ENCODE measurements at places on chromosomes 5 and 9. TPM values are rescaled to one million over a fixed set of nuclear protein-coding genes. Genes with fewer than 3 reads are reported as not detected.

The PTGS1 gene
- 0.76 TPM for total RNA-seq

The CATSPER3 gene
- total RNA-seq: under 0.01 TPM

The MCIDAS gene
- total RNA-seq: not detected

The ECM2 gene
- not detected for total RNA-seq

The PCSK1 gene
- 0.09 TPM for total RNA-seq

The STK32A gene
- total RNA-seq: not detected

The TLX3 gene
- not detected for total RNA-seq

The ANGPTL2 gene
- total RNA-seq: 7.8 TPM

The MGAT4B gene
- total RNA-seq: 120 TPM

The STPG3 gene
- not detected for total RNA-seq

The NRARP gene
- 23.0 TPM for total RNA-seq

The REEP5 gene
- total RNA-seq: 89.1 TPM

Data from dermis lymphatic vessel endothelial cell (primary cell).